Regular cardiac myocyte (primary cell): ENCODE measurements at places on chromosomes 12 and 14. TPM values are rescaled to one million over a fixed set of nuclear protein-coding genes. Genes with fewer than 3 reads are reported as not detected.

The AQP6 gene
- total RNA-seq, result under 0.01 TPM in 1 of 2 replicates, not detected in the other

The PRH2 gene
- total RNA-seq, result 0.19 TPM in 1 of 2 replicates, not detected in the other

The DENND5B gene
- total RNA-seq, result 9.0 and 17.8 TPM in 2 replicates

The TM9SF1 gene
- total RNA-seq, result 78.4 and 80.1 TPM in 2 replicates

The TSPAN11 gene
- under 0.01 and 0.28 TPM in 2 replicates for total RNA-seq
